HL-60 (cell line): ENCODE measurements at places on chromosomes 12 and 14.

GRCh38 chr14:99412117-99413061, 68.3 kb downstream of the SETD3 start:
- DNase-seq: no peak

- DNase-seq: no peak
These were observed 5.3 kb downstream of the COPS7A start for GRCh38 chr12:6729186-6729585.

DNA sequence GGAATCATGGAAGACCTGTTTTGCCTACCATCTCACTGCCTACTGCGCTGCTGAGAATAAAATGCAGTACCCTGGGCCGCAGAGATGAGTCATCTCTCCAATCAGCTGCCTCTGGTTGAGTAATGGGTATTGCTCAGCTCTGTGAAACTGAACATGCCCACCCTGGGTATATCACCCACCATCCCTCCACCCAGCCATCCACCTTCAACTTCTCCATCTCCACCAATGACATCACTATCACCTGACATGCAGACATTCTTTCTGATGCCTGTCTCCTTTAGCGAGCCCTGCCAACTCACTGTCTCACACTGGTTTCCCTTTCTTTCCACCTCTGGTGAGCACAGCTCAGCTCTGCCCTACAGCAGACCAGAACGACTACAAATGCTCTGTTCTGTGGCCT, 33.6 kb downstream of the E2F7 start:
- DNase-seq: no peak

GRCh38 chr14:105418269-105419194, 1.1 kb upstream of the MTA1 start:
- no peak for DNase-seq

GRCh38 chr14:51014625-51015024, 70.3 kb upstream of the PYGL start:
- no peak for DNase-seq

DNA sequence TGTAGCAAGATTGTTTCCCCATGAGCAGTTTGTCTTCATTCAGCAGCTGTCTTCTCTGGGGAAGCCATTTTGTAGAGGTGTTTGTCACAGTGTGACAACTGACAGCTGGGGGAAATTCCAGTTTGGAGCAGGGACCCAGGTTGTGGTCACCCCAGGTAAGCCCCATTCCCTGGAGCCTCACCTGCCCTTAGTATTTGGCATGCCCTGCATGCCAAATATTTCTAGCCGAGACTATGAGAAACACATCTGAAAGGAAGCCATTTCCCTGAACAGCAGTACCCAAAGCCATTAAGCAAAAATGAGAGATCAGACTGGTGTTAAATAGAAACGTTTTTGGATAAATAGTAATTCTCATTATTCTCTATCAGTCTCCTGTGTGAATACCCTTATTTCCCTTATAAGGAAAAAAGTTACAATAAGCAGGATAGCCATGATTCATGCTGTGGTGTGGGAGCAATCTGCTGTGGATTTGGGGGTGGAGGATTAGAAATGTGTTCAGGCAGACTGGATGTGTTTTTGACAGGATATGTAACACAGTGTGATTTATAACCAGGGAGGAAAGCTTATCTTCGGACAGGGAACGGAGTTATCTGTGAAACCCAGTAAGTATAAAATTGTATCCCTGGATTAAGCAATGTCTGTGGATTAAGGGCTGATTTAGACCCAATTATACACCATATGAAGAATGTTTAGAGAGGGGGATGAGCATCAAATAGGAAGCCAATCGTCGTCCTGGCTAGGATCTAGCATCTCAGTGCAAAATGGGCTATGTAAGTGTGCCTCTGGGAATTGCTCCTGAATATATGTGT, 68.9 kb downstream of the DAD1 start:
- no peak for DNase-seq

DNA sequence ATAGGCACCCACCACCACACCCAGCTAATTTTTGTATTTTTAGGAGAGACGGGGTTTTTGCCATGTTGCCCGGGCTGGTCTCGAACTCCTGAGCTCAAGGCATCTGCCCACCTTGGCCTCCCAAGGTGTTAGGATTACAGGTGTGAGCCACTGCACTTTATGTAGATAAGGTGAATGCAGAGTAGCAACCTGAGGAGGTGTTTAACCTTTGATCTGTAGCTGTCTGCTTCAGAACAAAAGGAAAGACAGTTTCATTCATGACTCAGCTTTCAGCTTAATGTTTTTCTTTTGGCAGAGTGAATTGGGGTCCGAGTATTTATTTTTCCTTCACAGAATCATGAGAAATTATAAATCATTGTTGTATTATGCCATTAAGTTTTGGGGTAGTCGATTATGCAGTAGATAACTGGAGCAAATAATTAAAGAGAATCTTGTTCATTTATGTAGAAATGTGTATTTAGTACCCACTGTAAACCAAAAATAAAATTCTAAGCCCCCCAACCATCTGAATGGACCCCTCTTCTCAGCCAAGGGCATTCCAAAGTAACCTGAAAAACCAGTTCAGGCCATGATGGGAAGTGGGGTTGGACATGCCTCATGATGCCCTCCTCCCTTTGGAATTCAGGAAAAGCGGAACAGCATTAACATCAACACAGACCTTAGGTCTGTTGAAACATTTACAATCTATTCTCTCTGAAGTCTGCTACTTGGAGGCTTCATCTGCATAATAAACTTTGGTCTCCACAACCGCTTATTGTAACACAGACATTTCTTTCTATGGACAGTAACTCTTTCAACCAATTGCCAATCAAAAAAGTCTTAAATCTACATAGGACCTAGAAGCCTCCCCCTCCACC, 10.7 kb upstream of the STX2 start:
- no peak for DNase-seq

GRCh38 chr14:29043737-29044136, 277.1 kb downstream of the FOXG1 start:
- no peak for DNase-seq

DNA sequence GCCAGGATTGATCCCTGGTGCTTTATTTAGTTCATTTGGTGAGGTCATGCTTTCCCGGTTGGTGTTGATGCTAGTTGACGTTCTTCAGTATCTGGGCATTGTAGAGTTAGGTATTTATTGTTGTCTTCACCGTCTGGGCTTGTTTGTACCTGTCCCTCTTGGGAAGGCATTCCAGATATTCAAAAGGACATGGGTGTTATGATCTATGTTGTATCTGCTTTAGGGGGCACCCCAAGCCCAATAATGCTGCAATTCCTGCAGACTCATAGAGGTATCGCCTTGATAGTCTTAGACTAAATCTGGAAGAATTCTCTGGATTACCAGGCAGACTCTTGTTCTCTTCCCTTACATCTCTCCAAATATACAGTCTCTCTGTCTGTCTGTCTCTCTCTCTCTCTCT, 42.1 kb downstream of the AK7 start:
- DNase-seq: no peak

GRCh38 chr12:26031827-26032226, 73.3 kb downstream of the RASSF8 start:
- DNase-seq: no peak

GRCh38 chr12:104003596-104003995, 37.9 kb downstream of the TDG start:
- DNase-seq: no peak

- DNase-seq: no peak
These were observed 191.2 kb upstream of the GARIN2 start for GRCh38 chr14:66998013-66998412.

DNA sequence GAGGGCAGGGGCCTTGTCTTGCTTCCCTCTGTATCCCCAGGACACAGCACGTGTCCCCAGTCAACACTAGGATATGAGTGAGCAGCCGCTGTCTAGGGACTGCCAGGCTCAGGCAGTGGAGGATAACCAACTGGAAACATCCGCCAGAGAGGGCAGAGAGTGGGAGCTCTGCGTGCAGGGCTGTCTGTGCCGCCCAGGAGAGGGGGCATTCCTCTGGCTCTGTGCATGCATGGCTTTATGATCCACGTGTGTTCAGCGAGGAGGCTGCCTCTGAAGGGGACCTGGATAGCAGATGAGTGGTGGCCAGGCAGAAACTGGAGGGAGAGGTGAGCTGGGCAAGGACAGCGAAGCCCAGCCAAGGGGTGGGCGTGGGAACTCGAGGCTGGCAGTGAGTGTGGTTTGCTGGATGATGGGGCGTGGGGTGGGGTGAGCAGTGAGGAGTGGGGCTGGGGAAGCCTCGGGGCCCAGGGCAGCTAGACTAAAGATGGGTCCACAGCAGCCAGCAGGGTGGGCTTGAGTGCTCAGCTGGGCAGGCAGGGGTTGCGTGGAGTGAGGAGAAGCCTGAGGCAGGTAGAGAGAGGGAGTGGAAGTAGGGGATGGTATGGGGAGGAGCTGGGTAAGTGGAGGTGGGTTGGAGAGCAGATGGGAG, 72.9 kb downstream of the PRIMA1 start:
- no peak for DNase-seq

- DNase-seq: peak; percentile 41
These were observed at the start of gene PRICKLE1 for GRCh38 chr12:42589465-42590329. PRICKLE1 (minus strand) TSS chr12:42589746; CDS start chr12:42472516, 117,230 bp downstream.

DNA sequence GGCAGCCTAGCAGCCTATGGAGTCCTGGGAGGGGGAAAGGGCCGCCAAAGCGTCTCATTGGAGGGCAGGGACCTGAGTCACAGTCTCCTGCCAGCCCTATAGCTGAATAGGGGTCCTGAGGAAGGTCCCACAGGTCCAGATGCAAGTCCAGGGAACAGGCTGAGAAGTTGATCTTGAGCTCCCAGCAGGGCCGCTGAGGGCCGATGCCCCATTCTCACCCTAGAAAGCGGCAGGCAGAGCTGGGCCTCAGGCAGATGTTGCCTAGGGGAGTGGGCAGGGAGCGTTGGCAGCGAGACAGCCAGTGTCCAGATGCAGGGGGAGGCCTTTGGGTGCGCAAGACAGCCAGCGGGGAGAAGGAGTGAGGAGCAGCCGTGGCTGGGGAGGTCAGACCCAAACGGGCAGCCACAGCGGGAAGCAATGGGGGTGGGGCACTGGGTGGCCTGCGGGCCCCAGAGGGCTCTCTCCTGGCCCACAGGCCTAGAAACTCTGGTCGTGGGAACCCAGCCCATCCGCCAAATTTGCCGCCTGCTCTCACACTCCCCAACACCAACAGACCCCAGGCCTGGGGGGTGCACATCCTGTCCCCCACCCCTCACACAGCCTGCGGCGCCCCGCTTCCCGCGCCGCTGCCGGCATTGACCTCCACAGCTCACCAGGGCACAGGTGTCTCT, 1.1 kb downstream of the HDAC7 start:
- DNase-seq: no peak

GRCh38 chr12:93571925-93572711, at the start of gene SOCS2:
SOCS2 (plus strand) TSS chr12:93572675; CDS start chr12:93572898, 223 bp downstream.
- no peak for DNase-seq

DNA sequence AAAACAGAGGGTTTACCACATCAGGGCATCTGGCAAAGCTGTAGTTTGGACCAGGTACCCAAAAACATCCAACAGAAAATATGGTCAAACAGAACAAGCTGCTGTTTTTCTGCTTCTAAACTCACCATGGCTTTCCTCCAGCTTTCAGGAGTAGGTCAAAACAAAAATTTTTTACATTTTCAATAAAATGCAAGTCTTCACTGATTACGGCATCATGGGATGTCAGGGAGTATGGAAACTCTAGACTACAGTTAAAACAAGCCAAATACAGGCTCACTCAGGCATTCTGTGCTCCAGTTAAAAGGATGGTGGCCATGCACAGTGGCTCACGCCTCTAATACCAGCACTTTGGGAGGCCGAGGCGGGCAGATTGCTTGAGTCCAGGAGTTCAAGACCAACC, 47.1 kb upstream of the PSMA6 start:
- no peak for DNase-seq

- DNase-seq: no peak
These were observed 16.3 kb upstream of the RFLNA start for GRCh38 chr12:124278389-124279101.

DNA sequence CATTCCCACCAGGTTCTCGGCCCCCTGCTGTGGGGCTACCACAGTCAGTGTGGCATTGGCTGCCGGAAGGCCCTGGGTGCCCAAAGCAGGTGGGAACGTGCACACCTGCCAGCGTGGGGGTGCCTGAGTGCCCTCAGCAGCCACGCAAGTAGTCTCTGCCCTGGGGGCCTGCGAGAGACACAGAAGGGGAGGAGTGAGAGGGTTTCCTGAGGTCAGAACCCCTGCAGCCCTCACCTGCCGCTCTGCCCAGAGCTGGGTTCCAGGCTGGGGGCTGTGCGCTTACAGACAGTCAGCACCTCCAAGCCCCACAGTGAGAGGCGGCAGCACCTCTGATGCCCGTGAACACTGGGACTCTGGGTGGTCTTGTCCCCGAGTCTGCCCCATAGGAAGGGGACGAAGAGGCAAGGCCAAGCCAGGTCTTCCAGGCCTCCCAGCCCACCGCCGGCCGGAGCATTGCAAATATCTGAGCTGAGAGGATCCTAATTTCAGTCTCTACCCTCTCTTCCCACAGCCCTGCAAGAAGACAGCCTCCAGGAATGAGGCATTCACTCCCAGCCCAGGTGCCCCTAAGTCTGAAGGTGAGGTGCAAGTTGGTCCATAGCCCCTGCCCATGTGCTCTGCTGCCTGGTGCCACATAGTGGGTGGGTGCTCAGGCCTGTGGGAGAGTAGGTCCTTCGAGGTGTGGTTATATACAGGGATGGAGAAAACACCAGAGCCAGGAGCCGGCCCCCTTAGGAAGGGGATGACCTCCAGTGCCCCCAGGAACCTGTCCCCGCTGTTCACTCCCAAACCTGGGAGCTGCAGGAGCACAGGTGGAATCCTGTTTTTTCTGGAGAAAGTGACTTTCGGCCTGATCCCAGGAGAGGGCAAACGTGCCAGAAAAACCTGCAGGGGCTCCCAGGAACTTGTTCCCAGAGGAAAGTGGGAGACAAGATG, 291.1 kb upstream of the RTL1 start:
- no peak for DNase-seq

DNA sequence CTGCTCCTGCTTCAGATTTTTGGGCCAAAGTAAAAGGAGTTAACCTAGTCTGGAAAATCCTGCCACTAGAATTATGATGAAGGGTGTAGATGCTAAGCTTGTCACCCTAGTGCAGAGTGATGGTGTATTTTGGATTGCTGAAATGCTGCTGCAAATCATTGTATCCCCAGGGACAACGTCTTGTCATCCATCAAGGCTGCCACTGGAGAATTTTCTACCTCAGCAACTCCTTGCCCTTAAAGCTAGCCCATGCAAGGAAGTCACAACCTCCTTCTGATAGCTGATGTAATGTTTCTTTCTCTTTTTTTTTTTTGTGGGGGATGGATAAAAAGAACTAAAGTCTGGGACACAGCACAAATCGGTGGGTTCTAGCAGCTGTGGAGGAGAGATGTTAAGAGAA, 139.4 kb upstream of the FRMD6 start:
- DNase-seq: no peak
